Fibroblast of mammary gland (primary cell): ENCODE measurements at places on chromosomes 4 and X.
A peak's percentile ranks its signal among the peaks of the same experiment; 100 is the strongest.

- peak; percentile 17 for DNase-seq
Measured at GRCh38 chr4:149279776-149280175, 535.9 kb downstream of the IQCM start.

GRCh38 chr4:156999175-156999517 lies 27.5 kb upstream of the PDGFC start:
- peak; percentile 98 for DNase-seq

DNA sequence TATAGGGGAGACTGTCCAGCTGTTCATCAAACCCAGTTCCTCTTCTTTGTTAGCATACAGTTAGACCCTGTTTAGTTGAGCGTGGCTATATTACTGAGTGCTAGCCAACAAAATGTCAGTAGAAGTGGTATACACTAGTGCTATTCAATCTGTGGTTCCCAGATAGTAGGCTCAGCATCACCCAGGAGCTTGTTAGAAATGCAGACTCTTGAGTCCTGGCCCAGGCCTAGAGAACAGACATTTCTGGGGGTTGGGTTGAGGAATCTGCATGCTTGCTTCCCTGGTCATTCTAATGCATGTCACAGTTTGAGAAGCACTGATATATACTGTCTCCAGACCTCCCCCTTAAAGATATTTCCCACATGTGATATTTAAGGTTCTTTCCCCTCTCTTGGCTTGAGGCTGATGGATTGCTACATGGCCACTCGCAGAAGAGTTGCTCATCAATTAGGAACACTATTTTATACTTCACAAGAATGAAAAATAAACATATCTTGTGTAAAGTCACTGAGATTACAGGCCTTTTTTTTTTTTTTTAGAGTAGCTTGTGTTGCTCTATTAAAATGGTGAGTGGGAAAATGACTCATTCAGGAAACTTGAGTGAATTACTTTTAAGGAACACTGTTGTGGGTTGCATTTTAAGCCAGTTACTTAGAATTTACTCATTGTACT lies 289.0 kb downstream of the STIM2 start:
- DNase-seq: peak; percentile 83

- DNase-seq: no peak
Measured at GRCh38 chrX:153491351-153491914, 3.3 kb upstream of the BGN start.

DNA sequence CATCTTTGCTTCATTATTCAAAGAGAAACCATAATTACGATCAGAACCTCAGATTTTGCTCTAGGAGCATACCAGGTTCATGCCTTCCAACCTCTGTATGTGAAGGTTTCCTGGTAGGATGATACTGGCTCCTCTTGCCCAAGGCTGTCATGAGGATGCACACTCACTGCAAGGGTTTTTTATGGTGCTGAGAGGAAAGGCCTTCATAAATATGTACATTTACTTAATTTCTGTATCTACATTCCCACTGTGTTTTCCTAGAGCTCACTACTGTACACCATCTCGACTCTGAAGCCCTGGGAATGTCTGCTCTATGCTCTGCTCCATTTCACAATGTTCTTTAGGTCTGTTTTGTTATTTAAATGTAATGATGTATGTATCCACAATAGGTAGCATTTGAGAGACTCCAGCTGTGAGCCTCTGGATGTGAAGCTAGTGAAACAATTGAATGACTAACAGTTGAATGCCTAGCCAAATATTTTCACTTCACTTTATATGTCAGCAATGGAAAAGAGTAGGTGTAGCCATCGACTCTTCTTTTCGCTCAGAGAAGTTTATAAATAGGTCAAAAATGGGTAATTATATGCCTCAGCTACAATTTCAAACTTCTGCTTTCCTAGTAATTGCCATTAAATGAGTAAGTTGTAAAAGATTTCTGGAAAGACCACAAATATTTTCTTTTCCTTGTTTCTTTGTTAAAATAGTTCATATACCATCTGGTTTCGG lies 228.0 kb downstream of the PALLD start:
- DNase-seq: peak; percentile 72

GRCh38 chr4:138646383-138646782 lies 369.2 kb upstream of the NOCT start:
- DNase-seq: no peak

DNA sequence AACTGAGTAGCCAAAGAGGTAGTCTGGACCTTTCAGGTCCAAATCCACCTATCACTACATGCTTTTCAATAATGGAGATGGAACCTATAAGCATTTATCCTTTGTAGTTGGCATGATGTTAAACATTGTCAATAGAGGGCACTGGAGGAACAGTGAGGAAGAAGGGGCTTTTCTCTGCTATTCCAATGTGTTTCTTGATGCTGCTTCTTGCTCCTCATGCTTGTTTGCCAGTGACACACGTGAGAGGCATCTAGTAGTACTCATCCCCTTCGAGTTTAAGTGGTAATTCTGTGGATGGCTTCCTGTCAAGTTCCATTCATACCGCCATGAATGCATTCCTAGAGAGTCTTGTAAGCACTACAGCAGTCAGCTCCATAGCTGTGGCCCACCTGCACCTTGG lies 84.0 kb downstream of the NAA11 start:
- peak; percentile 53 for DNase-seq

GRCh38 chr4:4402966-4403365 lies 16.1 kb downstream of the NSG1 start:
- peak; percentile 42 for DNase-seq

DNA sequence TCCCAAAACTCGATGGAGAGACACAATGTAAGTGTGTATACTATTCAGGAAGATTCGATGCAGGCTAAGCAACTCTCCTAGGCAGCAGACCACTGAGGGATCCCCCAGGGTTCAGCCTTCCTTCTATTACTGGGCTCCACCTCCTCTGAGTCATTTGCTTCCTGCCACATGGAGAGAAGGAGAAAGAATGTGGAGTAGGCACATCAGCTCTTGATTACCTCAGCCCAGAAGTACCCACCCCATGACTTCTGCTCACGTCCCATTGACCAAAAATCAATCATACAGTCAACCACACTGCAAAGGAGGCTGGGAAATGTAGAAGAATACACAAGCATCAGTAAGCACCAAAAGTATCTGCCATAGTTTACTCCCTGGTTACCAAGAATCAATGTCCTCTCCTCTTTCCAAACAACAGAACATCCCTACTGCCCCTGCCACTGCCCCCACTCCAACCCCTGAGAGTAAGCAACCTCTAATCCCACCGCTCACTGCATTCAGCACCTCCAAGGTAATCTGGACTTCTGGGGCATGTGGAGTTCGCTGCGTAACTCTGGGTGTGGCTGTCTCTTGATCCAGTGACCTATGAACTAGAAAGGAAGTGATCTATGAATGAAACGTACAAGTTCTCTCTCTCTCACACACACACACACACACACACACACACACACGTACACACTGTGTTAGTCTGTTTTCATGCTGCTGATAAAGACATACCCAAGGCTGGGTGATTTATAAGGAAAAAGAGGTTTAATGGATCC lies 91.2 kb upstream of the C1QTNF7 start:
- DNase-seq: peak; percentile 89

GRCh38 chr4:40309250-40309774 lies 25.8 kb upstream of the CHRNA9 start:
- DNase-seq: peak; percentile 86

DNA sequence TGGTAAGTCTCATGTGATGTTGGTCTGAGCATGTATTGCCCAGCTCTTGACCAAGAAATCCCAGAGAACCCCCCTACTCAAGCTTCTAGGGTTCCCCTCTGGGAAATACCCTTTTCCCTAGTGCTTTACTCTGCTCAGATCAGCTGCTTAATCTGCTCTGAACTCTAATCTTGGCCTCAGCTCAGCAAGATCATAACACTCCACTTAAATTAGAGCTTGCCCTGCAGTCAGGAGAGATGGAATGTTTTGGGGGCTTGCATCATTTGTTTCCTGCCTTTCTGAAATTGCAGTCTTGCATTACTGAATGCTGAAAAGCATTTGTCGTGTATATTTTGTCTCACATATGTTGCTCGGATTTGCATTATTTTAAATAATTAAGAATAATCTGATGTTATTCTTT lies 1153.6 kb downstream of the FSTL5 start:
- no peak for DNase-seq

DNA sequence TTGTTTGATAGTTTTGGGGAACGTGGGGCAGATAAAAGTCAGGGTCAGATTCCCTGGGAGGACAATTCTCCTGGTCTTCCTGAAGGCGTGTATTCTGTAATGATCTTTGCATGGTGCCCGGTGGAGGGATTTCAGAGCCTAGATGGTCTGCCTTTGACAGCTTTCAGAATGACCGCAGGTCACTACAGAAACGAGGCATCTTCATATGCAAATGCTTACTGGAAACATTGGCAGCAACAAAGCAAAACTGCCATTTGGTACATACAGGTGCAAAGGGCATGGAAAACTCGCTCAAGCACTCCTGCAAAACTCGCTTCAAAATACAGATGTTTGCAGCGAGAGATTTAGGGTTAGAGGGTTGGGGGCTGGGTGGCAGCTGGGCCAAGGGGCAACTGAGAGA lies 8.8 kb downstream of the C4orf50 start:
- DNase-seq: no peak

DNA sequence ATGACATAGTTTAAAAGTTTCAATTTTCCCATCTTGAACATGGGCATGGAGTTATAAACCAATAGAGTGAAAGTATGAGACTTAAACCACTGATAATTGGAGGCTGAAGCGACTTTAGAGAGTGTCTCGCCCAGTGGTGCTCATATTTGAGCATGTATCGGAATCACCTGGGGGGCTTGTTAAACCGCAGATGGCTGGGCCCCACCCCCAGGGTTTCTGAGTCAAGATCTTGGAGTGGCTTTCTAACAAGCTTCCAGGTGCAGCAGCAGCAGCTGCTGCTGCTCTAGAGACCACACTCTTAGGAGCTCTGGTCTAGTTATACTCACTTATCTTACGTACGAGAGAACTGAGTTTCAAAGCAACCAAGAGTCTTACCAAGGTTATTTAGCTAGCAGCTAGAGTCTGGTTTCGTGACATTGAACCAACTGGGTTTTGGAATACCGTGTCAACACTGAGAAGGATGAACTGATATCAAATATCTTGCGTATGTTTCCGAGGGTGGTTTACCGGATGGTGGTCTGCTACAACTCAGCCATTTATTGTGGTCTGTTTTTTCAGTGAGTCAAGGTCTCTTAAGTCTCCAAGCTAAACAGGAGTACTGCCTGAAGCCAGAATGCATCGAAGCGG lies 5.9 kb downstream of the PHEX start:
- DNase-seq: no peak

DNA sequence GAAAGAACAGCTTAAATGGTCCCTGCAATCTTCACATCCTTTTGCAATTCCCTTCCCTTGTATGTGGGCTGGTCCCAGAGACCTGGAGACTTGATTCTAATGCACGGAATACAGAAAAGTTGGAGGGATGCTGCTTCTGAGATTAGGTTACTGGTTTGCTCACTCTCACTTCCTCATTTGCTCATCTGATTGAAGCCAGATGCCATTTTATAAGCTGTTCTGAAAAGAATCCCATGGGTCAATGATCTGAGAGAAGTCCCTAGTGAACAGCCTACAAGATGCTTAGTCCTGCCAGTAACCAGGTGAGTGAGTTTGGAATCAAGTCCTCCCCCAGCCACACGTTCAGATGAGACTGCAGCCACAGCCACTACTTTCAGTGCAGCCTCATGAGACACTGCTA lies 35.9 kb downstream of the MAGEA1 start:
- no peak for DNase-seq

GRCh38 chr4:174334628-174335027 lies 50.9 kb downstream of the CEP44 start:
- DNase-seq: no peak

- peak; percentile 69 for DNase-seq
Measured at GRCh38 chr4:147768113-147768512, 36.2 kb downstream of the ARHGAP10 start.

GRCh38 chrX:119007189-119007770 lies 32.9 kb downstream of the LONRF3 start:
- no peak for DNase-seq

DNA sequence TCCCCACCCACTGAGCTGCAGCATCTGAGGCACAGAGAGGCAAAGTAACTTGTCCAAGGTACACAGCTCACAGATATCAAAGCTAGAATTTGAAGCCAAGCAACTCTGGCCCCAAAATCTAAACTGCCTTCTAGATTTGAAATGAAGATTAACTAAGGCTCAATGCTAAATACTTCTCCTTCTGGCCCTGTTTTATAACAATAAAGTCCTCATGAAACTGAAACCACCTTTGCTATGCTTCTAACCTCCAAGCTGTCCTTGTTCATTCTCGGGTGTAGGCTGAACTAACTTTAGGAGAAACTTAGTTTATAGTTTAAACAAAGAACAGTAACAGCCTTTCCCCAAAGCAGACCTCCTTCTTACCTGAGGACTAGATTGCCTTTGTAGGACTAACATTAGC lies 93.6 kb downstream of the DCTD start:
- DNase-seq: no peak

- DNase-seq: peak; percentile 14
Measured at GRCh38 chrX:153598541-153599191, at the start of gene CCNQ. CCNQ (minus strand) TSS chrX:153599139; CDS start chrX:153599073, 66 bp downstream.

DNA sequence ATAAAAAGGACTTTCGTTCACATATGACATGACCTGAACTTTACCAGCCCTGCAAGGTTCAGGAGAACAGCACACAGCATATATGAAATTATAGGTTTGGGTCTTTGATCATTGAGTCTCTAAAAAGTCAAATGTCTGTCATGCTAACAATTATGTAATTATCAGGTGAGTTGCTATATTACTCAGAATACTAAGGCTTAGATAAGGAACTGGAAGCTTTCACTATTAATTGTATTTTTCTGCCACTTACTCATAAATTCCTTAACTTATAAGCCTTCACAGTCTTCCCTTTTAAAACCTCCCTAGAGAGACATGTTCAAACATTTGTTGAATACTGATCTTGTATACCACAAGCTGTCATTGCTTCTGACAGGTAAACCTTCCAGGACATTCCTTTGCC lies 292.8 kb upstream of the MAGEB2 start:
- DNase-seq: no peak

DNA sequence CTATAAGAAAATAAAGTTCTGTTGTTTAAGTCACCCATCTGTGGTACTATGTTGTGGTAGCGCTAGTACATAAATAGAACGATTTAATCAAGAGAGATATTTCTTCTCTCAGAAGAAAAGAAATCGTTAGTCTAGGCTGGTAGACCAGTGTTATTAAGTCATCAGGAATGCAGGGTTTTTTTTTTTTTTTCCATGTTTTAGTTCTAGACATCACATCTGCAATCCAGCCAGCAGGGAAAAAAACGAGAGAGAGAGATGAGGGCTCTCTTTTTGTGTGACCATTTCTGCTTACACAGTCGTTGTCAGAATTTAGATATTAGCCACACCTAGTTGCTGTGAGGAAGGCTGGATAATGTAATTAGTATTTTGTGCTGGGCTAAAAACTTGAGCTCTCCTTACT lies 417.4 kb downstream of the TMA16 start:
- DNase-seq: peak; percentile 0

GRCh38 chr4:139082750-139083606 lies 67.4 kb downstream of the NOCT start:
- DNase-seq: peak; percentile 96
